Activated CD4-positive, alpha-beta T cell treated with anti-CD3 and anti-CD28 coated beads for 24 hours (primary cell): ENCODE measurements at places on chromosomes 7 and 10.

GRCh38 chr7:75984130-75985008 is 10.0 kb downstream of the TMEM120A start:
- no peak for DNase-seq

DNA sequence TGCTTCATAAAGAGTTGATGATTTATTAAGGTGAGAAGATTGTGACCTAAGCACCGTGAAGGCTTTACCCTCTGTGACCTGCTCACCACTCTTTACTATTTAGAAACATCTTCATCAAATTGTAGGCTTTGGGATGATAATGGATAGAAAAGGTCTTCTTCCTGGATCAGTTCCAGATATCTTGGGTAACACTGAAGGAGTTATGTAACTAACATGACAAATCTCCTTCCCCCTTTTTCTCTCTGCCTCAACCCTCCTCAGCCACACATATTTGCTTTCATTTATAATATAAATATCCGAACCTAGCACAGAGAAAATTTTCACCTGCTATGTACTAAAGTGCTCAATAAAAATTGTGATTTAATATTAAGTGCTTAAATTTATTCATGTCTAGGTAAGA is 151.5 kb downstream of the FRMD4A start:
- DNase-seq = no peak

GRCh38 chr10:964988-965417 is 23.2 kb upstream of the GTPBP4 start:
- DNase-seq = no peak

GRCh38 chr10:4332764-4333458 is 493.1 kb upstream of the AKR1E2 start:
- DNase-seq = no peak

DNA sequence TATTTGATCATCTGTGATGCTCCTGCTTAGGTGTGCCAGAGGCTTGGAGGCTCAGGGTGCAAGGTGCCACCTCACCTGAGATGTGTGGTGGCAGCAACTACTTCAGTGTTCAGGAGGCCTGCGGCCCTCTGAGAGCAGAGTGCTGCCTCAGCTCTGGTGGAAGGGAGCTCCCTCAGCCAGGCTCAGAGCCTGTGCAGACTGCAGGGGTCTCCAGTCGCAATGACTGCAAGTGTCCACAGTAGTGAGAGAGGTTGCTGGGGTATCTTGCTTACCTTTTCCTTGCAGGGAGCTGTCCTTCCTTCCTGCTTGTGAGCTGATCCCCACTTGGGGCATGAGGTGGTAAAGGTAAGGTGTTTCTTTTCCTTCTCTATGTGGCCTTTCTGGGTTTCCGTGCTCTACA is 131.0 kb upstream of the GAD2 start:
- no peak for DNase-seq

GRCh38 chr7:100099452-100099851 is 1.7 kb downstream of the MCM7 start:
- no peak for DNase-seq

- DNase-seq = no peak
Measured at GRCh38 chr7:126698909-126699308, 553.8 kb downstream of the GRM8 start.

DNA sequence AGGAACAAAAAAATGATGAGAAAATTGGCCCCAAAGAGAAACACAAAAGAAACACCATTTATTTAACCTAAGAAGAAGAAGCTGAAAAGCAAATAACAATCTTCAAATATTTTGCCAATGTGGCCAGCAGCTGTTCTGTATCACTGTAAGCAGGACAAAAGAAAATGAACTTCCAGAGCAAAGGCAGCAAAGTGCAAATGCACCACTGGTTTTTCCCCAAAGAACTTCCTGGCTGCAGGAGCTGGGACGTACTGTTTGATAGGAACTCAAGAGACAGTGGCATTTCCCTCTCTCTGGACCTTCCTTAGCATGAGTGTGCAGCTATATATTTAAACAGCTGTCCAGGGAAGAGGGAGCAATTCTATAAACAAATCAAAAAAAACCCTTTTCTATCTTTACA is 60.4 kb downstream of the RNLS start:
- no peak for DNase-seq

DNA sequence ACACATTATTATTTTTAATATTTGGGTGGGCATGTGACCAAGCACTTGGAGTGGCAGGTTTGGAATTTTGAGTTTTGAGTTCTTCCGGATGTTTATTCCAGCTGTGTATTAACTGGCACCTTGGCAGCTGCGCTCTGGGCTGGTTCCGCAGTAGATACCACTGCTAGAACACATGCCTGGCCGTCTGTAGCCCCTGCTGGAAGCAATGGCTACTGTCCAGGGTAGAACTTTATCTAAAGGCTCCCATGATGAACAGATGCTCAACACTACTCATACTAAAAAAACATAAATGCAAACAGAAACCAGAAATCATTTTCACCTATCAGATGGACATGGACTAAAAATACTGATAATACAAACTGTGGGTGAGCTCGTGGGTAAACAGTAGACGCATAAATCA is 19.4 kb upstream of the SH3PXD2A start:
- DNase-seq = no peak

DNA sequence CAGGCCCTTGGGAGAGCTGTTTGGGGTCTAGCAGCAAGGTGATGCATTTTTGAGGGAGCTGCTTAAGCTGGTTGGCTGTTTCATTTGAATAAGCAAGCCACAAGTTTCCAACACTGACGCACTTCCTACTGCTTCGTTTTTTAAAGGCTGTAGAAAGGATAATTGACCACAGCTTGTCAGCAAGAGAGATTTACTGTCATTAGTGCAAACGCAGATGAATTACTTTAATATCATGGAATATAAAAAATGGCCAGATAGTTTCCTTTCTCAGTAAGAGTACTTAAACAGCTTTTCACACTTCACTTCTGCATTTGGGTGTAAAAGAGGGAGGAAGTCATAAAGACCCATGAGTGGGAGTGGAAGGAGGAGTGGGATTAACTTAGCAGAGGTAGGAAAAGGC is 61.5 kb downstream of the FZD1 start:
- DNase-seq = no peak

GRCh38 chr7:39616138-39616537 is 7.2 kb upstream of the RALA start:
- no peak for DNase-seq

DNA sequence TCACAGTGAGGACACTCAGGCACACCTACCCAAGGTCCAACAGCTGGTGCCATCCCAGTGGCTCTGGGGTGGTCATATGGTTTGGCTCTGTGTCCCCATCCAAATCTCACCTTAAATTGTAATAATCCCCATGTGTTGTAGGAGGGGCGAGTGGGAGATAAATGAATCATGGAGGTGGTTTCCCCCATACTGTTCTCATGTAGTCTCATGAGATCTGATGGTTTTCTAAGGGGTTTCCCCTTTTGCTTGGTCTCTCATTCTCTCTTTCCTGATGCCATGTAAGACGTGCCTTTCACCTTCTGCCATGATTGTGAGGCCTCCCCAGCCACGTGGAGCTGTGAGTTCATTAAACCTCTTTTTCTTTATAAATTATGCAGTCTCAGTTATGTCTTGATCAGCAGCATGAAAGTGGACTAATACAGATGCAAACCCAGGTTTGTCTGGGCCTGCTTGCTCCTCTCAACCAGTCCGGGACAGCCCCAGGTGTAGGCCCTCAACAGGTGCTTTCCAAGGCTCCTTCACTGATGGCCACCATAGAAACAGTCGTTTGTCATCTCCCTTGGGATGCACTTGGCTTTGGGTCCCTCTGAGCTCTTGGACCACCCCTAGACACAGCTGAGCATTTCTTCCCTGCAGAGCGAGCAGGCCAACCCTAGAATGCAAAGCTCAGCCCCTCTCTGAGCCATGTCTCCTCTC is 101.3 kb upstream of the CTBP2 start:
- DNase-seq = no peak

DNA sequence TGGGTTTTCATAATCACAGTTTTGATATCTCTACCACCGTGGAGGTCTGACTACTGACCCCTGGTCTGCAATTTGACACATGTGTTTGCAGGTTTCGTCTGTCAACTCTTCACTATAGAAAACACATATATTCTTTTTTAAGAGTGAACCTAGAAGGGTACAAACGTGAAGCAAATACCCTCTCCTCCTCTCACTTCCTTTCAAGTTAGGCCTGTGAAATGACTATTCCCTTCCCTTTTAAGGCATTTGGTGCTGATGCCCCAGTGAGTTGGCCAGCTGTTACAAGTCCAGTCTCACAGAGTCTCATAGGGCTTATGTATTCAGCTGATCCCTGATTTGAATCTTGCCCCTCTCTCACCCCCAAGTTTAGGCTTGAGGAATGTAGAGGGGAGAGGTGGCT is 742.0 kb upstream of the IGFBP3 start:
- DNase-seq = no peak

GRCh38 chr10:7192831-7193361 is 217.9 kb downstream of the SFMBT2 start:
- peak; percentile 31 for DNase-seq

DNA sequence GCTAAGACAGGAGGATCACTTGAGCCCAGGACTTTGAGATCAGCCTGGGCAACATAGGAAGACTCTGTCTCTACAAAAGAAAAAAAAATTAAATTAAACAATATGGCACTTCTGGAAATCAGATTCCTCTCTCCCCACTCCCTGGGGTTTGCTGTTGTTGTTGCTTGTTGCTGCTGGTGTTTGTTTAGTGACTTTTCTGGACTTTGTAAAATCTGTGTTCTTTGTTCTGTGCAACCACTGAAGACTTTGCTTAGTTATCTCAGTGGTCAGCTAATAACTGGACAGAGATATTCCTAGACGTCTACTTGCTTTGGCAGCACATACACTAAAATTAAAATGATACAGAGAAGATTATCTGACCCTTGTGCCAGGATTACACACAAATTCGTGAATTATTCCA is 10.3 kb upstream of the WIPI2 start:
- no peak for DNase-seq

GRCh38 chr7:138935465-138936011 is 45.7 kb downstream of the KIAA1549 start:
- DNase-seq = no peak

DNA sequence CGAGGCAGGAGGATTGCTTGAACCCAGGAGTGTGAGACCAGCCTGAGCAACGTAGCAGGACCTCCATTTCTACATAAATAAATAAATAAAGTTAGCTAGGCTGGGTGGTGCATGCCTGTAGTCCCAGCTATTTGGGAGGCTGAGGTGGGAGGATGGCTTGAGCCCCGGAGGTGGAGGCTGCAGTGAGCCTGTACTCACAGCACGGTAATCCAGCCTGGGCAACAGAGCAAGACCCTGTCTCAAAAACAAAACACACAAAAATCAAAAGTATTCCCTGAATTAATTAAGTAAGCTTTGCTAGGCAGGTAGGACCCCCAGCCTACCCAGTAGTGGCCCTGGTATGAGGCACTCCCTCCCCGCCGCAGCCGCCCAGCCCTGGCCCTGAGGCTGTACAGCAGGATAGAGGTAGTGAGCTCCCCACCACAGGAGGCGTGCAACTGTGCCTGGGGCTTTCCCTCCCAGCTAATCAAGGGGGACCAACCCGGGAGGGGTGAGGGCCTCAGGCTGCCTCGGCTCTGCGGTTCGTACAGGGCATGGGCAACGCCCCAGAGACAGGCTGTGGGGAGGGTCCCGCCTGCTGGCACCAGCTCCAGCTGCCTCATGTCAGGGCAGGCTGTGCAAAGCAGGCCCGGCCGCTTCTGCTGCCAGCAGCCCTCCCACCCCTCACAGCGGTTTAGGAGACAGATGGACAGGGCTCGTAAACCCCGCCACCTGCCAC is 1.0 kb upstream of the CYP2W1 start:
- no peak for DNase-seq

GRCh38 chr7:7254908-7255307 is 72.6 kb downstream of the C1GALT1 start:
- DNase-seq = no peak
